ENCODE measurements at places on chromosomes 16 and 17. TPM values are rescaled to one million over a fixed set of nuclear protein-coding genes. Genes with fewer than 3 reads are reported as not detected.
A peak's percentile ranks its signal among the peaks of the same experiment; 100 is the strongest.

GRCh38 chr16:565419-566330 is 1.1 kb upstream of the NHLRC4 start:
- DNase-seq, result no peak

DNA sequence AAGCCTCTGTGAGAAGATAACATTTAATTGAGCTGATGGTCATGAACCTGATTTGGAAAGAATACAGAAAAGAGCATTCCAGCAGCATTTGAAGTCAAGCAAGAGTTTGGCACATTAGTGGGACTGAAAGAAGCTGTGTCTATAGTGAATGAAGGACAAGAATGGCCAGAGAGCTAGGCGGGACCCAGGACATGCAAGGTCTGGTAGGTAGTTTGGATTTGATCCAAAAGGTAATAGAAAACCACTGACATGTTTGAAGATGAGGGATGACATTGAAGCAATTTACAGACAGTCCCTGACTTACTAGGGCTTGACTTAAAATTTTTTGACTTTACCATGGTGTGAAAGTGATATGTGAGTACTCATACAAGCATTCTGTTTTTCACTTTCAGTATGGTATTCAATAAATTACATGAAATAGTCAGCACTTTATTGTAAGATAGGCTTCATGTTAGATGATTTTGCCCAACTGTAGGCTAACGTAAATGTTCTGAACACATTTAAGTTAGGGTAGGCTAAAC is 7.6 kb downstream of the CYB5B start:
- no peak for DNase-seq

GRCh38 chr16:53433930-53434376 is 318 bp upstream of the RBL2 start:
- DNase-seq, result no peak

- peak; percentile 34 for DNase-seq
Observed at GRCh38 chr16:14056970-14057369, 14.1 kb upstream of the MRTFB start.

- DNase-seq, result no peak
Observed at GRCh38 chr16:71637398-71637797, 11.4 kb downstream of the MARVELD3 start.

GRCh38 chr17:67481808-67482207 is 104.7 kb downstream of the PITPNC1 start:
- DNase-seq, result no peak

SOX9 gene
- 12.4 TPM for total RNA-seq

- no peak for DNase-seq
Observed at GRCh38 chr17:17515934-17516930, 20.0 kb upstream of the RASD1 start.

DNA sequence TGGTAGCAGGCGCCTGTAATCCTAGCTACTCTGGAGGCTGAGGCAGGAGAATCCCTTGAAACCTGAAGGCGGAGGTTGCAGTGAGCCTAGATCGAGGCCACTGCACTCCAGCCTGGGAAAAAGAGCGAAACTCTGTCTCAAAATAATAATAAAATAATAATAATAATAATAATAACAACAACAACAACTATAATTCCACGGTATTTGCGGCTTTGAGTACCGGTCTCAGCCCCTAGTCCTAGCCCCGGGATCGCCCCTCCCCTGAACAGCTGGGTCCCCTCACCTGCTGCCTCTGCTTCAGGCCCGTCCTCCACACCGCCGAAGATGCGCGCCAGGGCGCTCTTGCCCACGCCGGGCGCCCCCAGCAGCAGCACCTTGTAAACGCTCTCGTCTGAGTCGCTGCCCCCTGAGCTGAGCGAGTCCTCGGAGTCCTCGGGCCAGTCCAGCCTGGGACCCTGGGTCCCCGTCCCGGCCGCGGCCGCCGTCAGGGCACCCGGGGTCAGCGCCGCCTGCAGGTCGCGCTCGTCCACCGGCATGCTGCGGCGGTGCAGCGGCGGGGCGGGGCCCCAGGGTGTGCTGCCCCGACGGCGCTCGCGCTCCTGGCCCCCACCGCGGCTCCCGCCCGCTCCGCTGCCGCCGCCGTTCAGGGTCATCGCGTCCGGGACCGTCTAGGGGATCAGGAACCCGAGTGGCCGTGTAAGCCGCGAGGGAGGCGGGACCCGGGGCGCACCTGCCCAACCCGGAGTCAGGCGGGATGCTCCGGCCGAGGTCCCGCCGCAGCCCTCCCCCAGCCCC is 611 bp downstream of the RRAD start:
- no peak for DNase-seq

- no peak for DNase-seq
Observed at GRCh38 chr17:17741349-17742023, 60.2 kb downstream of the RAI1 start.

GRCh38 chr16:75108792-75109731 is 7.5 kb downstream of the LDHD start:
- DNase-seq, result peak; percentile 81

ITGAL gene
- total RNA-seq, result 3.9 TPM

CCDC43 gene
- total RNA-seq, result 20.3 TPM

CCL5 gene
- 1.7 TPM for total RNA-seq

DNA sequence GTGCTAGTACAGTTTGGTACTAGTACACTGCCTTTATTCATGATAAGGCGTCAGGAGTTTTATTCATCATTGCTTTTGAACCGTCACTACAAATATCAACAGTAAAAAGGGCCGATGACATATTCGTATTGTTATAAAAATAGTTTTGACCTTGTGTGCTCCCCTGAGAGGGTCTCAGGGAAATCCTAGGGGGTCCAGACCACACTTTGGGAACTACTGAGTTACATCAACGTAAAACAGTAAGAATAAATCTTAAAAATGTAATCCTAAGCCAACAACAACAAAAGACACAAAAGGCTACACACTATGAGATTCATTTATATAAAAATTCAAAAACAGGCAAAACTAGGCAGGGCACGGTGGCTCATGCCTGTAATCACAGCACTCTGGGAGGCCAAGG is 11.2 kb downstream of the MYH10 start:
- DNase-seq, result no peak

APOBR gene
- total RNA-seq, result 1.1 TPM

DNA sequence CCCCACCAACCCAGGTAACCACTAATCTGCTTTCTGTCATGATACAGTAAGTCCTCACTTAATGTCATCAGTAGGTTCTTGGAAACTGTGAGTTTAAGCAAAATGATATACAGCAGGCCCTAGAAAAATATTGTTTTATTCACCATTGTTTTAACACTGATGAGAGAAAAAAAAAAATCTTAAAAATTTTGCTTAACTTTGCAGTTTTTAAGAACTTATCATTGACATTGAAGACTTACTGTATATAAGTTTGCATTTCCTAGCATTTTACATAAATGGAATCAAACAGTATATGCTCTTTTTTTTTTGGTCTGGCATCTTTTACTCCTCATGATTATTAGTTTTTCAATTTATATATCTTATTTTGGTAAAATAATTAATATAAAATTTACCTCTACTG is 19.5 kb upstream of the CLTC start:
- DNase-seq, result no peak

KRT33B gene
- not detected for total RNA-seq

GRCh38 chr16:4876646-4877379 is 29.5 kb downstream of the UBN1 start:
- no peak for DNase-seq

DNA sequence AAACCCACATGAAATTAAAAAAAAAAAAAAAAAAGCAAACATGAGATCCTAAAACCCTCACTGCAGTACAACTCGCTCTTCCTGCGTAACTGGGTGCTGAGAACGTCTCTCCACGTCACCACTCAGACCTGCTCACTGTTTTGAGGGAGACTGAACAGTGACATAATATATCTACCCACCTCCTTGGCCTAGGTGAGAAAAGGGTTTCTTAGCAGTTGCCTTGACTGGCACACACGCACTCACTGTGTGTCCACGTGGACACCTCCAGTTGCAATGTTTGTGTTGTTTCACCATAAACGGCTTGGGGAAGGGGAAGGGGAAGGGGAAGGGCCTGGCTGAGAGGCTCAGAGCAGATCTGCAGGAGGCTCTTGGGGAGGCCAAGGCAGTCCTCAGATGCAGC is 32.0 kb downstream of the FANCA start:
- no peak for DNase-seq

DNA sequence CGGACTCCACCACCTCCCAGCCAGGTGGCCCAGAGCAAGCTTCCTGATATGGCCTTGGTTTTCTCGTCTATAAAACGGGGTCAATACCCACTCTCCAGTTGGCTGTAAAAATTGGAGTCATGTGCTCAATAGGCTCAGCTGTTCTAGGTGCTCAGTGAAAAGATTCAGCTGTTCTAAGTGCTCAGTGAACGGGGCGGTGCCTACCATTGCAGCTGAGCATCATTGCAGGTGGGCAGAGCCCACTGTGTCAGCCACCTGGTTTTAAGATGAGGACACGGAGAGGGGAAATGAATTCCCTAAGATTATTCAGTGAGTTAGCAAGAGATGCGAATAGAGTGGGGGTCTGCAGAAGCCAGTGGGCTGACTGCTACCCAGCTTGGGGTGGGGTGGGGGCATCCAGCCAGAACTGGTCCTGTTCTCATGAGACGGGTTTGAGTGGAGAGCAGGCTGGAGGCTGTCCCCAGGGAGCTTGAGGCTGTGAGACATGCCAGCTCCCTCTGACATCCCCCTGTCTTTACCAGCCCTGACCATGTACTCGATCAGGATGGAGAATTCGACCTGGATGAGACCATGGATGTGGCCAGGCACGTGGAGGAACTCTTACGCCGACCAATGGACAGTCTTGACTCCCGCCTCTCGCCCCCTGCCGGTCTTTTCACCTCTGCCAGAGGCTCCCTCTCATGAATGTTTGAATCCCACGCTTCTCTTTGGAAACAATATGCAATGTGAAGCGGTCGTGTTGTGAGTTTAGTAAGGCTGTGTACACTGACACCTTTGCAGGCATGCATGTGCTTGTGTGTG is 21.9 kb downstream of the STAT5A start:
- DNase-seq, result peak; percentile 3

GRCh38 chr17:28706471-28707338 is 5.0 kb downstream of the PROCA1 start:
- DNase-seq, result no peak

- no peak for DNase-seq
Observed at GRCh38 chr17:81027591-81028505, 7.1 kb upstream of the BAIAP2 start.

GRCh38 chr17:56599566-56599965 is 6.1 kb downstream of the NOG start:
- no peak for DNase-seq

DNA sequence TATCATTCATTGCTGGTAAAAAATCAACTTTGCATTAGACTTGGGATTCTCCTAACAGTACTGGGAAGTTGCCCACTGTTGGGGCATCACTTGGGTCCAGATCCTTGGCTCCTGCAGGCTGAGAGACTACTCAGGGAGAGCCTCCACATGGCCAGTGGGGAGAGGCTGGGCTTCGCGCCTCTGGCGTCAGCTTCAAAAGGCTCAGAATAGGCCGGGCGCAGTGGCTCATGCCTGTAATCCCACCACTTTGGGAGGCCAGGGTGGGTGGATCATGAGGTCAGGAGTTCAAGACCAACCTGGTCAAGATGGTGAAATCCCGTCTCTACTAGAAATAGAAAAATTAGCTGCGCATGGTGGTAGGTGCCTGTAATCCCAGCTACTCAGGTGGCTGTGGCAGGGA is 3.4 kb upstream of the CSHL1 start:
- no peak for DNase-seq

- no peak for DNase-seq
Observed at GRCh38 chr16:19757026-19757425, 39.0 kb downstream of the IQCK start.

EPN3 gene
- 16.1 TPM for total RNA-seq

CD300E gene
- 1.4 TPM for total RNA-seq

DNA sequence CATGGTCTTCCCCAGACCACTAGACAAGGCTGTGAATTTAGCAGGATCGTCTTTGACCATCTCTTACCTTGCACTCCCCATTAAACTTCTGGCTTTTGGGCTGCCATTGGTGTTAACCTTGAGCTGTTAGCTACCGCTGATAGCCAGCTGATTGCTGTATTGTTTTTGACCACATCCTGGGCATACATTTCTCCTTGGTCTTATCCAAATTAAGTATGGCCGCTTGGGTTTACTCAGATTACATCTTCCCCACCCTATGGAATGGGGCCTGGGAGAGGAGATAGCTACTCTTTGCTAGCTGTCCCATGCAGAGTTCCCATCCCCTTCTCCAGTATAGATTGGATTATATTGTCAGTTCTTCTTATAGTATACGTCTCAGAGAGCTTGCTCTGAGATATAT is 270.4 kb upstream of the ELAC2 start:
- DNase-seq, result no peak

KRTAP9-4 gene
- total RNA-seq, result not detected

DPEP3 gene
- total RNA-seq, result not detected

CHRNE gene
- 118 TPM for total RNA-seq

TBC1D3K gene
- total RNA-seq, result not detected

GRCh38 chr16:86088287-86088686 is 189.3 kb downstream of the IRF8 start:
- no peak for DNase-seq

DNA sequence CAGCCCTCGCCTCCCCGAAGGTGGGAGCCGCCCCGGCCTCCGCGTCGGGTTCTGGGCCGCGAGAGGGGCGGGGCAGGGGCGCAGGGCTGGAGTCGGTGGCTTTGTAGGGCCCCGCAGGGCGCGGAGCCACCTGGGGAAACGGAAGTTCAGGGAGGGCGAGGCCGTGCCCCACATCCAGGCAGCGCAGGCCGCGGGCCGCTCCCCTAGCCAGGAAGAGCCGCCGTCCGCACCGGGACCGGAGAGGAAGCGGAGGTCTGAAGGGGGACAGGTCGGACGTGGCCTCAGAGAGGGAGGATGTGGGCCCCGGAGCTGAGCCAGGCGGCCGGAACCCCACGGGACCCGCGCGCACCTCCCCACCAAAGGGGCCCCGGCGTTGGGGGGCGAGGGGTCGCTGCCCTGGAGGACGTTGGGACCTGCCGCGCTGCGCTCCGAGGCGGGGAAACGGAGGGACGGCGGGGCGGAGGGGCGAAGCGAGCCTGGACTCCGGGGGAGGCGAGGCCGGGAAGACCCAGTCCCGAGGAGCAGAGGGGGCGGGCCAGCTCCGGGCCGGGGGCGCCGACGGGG is 482 bp upstream of the SLC16A3 start:
- DNase-seq, result peak; percentile 66

HAPSTR1 gene
- total RNA-seq, result 35.6 TPM

GRCh38 chr17:57557834-57558681 is 187.0 kb downstream of the CCDC182 start:
- no peak for DNase-seq

DNA sequence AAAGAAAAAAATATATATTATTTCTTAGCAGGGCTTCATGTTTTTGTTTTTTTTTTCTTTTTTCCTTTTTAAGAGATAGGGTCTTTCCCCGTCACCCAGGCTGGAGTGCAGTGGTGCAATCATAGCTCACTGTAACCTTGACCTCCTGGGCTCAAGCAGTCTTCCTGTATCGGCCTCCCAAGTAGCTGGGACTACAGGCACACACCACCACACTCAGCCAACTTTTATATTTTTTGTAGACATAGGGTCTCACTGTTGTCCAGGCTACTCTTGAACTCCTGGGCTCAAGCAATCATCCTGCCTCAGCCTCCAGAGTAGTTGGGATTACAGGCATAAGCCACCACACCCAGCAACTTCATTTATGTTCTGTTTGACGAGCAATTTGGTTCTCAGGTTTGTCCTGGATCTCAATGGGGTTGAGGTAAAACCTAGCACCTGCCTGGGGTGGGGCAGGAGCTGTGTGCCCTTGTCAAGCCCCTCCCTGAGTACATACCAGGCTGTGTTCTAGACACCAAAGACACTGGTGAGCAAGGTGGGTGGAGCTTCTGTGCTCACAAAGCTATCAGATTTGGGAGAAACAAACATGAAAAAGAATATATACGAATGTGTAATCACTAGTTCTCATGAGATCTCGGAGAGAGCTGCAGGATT is 19.2 kb downstream of the GPT2 start:
- no peak for DNase-seq
